Bronchial epithelial cell (primary cell): ENCODE measurements at places on chromosomes 3 and 15.

DNA sequence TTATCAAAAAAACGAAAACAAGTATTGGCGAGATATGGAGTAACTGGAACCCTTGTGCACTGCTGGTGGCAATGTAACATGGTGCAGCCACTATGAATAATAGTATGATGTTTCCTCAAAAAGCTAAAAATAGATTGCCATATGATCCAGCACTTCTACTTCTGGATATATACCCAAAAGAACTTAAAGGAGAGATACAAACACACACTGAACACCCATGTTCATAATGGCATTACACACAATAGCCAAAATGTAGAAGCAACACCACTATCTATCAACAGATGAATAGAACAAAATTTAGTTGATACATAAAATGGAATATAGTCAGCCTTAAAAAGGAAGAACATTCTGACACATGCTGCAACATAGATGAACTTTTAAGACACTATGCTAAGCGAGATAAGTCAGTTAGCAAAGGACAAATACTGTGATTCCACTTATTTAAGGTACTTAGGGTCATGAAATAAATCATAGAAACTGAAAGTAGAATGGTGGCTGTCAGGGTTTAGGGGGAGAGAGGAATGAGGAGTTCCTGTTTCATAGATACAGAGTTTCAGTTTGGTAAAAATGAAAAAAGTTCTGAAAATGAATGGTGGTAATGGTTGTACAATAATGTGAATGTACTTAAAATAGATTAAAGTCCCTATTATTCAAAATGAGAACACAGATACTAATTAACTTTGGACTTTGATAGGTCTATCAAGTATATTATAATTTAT lies 59.4 kb upstream of the IMPG2 start:
- no peak for DNase-seq

GRCh38 chr3:79250746-79251145 lies 517.1 kb downstream of the ROBO1 start:
- no peak for DNase-seq

DNA sequence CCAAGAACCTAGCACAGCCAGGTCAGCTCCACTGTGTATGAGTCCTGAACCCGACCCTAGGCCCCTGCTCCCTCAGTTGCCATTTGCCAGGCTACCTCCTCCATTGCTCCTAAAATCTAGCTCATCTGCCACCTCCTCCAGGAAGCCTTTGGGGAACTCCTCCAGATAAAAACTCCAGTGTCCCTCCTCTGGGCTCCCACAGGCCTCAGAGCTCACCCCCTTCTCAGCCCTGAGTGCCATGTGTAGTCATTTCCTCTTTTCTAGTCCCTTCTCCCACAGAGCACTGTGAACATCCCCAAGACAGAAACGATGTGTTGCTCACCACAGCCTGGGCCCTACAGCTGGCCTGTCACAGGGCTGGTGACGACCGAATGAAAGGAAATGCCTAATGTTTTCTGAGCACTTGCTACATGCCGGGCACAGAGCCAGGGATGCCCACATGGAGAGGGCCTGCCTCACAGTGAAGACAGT lies 61.0 kb downstream of the IQSEC1 start:
- DNase-seq, result no peak

DNA sequence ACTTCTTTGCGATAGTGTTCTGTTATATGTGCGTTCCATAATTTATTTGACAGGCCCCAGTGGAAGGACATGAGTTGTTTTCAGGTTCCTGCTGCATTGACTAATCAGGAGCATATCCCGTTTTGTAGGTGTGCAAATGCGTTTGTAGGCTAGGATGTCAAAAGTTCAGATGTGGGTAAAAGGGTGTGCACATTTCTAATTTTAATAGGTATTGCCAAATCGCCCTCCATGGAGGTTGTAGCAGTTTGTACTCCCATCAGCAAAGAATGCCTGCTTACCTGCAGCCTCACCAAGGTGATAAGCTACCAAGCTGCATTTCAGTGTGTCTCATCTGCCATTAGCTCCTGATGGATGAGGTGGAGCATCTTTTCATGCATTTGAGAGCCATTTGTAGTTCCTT lies 36.3 kb downstream of the KLF13 start:
- no peak for DNase-seq

GRCh38 chr3:56790016-56790821 lies 11.5 kb downstream of the ARHGEF3 start:
- DNase-seq, result no peak

GRCh38 chr3:5011555-5012256 lies 32.5 kb downstream of the BHLHE40 start:
- DNase-seq, result no peak

- DNase-seq, result peak; percentile 28
These were observed 4.7 kb upstream of the CALML4 start for GRCh38 chr15:68209735-68210408.
